Astrocyte (in vitro differentiated cells and primary cell): ENCODE measurements at places on chromosomes 4 and X. TPM values are rescaled to one million over a fixed set of nuclear protein-coding genes. Genes with fewer than 3 reads are reported as not detected.

CT45A2 gene
- total RNA-seq, result not detected in 2 replicates

CYLC1 gene
- not detected in 2 replicates for total RNA-seq

TEX13B gene
- not detected in 2 replicates for total RNA-seq

HDX gene
- 8.9 and 9.9 TPM in 2 replicates for total RNA-seq

MAGEC2 gene
- not detected in 2 replicates for total RNA-seq

ITM2A gene
- total RNA-seq, result 40.7 and 54.1 TPM in 2 replicates

GRCh38 chr4:81204571-81204970 is 10.5 kb downstream of the PRKG2 start:
- DNase-seq, result no peak
- H3K4me3 ChIP-seq, result no peak overlapping the region
- H3K36me3 ChIP-seq, result no peaks in the 10 kb centered on the region
- H3K27ac ChIP-seq, result no peak overlapping the region

GRCh38 chr4:57501720-57502119 is 391.5 kb upstream of the IGFBP7 start:
- H3K27ac ChIP-seq, result peak overlapping the region; percentile 14
- no peaks in the 10 kb centered on the region for H3K36me3 ChIP-seq
- H3K4me3 ChIP-seq, result no peak overlapping the region
- no peaks in the 10 kb centered on the region for H3K27me3 ChIP-seq

- H3K4me3 ChIP-seq, result no peak overlapping the region
- no peaks in the 10 kb centered on the region for H3K27me3 ChIP-seq
- no peak overlapping the region for H3K27ac ChIP-seq
- no peak for DNase-seq
- H3K4me1 ChIP-seq, result peaks cover 1% of the 10 kb centered on the region
- H3K36me3 ChIP-seq, result no peaks in the 10 kb centered on the region
Measured at GRCh38 chr4:8236106-8236919, 33.2 kb upstream of the HTRA3 start.

DNA sequence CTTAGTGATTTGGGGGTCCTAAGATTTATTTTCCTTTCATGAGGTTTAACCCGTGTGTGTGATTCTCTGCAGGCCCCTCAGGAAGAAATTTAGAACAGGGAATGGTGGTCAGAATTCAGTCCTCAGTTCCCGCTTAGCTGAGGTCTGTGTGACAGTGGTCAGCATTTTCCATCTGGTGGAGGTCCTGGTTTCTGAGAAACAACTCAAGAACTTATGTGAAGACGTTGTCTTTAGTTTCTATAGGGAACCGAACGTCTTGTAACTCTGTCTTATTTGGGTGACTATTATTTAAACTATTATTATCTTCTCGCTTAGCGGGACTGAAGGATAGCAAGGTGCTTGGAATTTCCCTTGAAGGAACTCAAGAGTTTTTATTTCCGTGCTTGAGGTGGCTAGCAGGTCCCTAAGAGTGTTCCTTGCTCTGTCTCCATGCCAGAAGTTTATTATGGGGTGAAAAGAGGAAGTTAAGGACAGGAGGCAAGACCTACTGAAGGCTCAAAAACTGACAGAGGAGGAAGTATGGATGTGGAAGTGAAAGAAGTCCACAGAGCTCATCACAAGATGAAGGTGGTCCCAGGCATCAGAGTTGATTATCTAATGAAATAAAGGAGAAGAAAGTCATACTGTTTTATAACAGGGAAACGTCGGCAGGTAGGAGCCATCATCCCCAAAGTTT is 9.4 kb downstream of the MGST2 start:
- no peaks in the 10 kb centered on the region for H3K4me1 ChIP-seq
- no peak overlapping the region for H3K4me3 ChIP-seq
- no peak overlapping the region for H3K27ac ChIP-seq
- DNase-seq, result no peak
- no peaks in the 10 kb centered on the region for H3K36me3 ChIP-seq

DNA sequence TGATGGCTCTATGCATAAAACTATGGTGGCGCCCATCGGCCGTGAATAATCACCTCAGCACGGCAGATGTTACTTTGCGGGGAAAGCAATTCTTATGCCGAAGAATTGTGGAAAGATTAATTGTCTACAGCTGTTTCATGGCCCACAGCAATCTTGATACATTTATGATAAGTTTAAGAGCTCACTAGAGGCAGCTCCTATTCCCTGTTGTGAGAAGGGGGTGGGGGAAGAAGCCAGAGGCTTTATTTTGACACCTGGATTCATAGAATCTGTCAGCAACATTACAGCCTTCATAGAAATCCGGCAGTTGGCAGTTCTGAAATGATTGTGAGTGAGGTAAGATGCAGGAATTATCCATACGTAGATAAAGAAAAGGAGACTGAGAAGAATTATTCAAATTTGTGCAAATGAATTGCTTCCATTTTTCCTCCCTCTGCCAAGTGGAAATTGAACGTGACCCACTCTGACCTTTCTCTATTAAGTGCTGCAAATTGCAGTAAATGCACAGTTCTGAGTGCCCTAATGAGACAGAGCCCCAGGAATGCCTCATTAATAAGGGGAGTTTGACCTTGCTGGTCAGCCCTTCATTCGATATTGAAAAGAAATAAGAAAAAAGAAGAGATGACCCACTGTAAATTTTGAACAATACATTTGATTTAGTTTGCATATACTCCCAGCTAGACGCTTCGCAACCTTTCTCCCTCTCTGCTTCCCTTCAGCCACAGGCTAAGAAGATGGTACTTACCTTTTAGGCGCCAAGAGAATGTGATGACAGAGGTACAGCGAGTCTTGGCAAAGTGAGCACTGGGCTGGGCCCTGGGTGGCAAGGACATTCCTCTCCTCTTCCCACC is 188.8 kb downstream of the GPAT3 start:
- no peak overlapping the region for H3K4me3 ChIP-seq
- no peaks in the 10 kb centered on the region for H3K4me1 ChIP-seq
- H3K36me3 ChIP-seq, result no peaks in the 10 kb centered on the region
- no peak overlapping the region for H3K27ac ChIP-seq
- H3K27me3 ChIP-seq, result no peaks in the 10 kb centered on the region

DNA sequence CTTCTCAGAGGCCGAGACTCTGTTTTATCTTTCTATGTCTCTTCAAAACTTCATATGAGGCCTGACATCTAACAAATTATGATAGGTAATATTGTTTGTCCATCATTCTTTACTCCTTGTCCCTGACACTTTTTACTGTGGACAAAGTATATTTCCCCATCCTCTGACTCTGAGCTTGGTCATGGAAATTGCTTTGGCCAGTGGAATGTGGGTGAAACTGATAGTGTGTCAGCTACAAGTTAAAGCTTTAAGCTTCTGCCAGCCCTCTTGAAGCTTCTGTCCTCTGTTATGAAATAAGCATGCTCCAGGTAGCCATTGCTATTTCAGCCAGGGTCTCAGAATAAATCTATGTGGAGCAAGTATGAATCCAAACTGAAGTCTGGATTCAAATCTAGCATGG is 604.6 kb downstream of the BCOR start:
- H3K4me1 ChIP-seq, result no peaks in the 10 kb centered on the region
- no peaks in the 10 kb centered on the region for H3K36me3 ChIP-seq
- no peaks in the 10 kb centered on the region for H3K27me3 ChIP-seq
- H3K4me3 ChIP-seq, result no peak overlapping the region

DNA sequence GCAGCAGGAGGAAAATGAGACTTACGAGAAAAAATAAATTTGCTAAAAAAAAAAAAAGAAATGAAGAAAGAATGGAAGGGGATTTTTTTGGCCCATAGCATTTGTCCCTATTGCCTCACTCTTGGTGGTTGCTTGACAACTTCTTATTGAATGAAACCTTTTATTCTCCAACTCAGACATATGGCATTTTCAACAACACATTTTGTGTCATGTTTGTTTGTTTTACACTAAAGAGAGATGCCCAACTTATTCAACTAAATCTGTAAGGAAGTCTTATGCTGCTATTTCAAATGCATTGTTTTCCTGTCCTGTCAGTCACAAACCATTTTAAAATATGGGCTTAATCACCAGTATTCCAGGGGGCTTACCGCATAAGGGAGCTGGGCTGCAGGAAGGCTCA is 409.1 kb upstream of the TENM3 start:
- no peaks in the 10 kb centered on the region for H3K27me3 ChIP-seq
- H3K27ac ChIP-seq, result no peak overlapping the region
- H3K4me1 ChIP-seq, result no peaks in the 10 kb centered on the region
- no peaks in the 10 kb centered on the region for H3K36me3 ChIP-seq
- H3K4me3 ChIP-seq, result no peak overlapping the region

GRCh38 chr4:83108101-83108861 is 6.2 kb downstream of the PLAC8 start:
- DNase-seq, result no peak
- no peak overlapping the region for H3K27ac ChIP-seq
- H3K4me3 ChIP-seq, result no peak overlapping the region
- peaks cover 2% of the 10 kb centered on the region for H3K4me1 ChIP-seq

DNA sequence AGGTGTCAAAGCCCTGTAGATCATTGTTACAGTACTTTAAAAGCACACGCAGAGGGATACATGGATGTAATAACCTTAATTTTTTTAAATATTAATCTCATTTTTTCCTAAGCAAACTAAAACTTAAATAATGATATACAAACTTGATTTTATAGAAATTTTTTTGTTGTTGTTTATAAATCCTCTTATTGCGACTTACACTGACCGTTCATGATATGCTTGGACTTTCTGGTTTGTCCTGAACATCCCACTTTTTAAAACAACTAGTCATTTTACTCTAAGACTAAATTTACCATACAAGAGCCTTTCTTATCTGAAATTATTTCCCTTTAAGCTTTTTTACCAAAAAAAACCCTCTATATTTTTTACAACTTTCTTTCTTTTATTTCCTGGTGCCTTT is 2106.0 kb downstream of the PCDH7 start:
- H3K4me3 ChIP-seq, result no peak overlapping the region
- H3K27me3 ChIP-seq, result no peaks in the 10 kb centered on the region
- H3K4me1 ChIP-seq, result no peaks in the 10 kb centered on the region
- H3K27ac ChIP-seq, result no peak overlapping the region

- DNase-seq, result peak; percentile 48
- H3K4me1 ChIP-seq, result peaks cover 15% of the 10 kb centered on the region
- no peak overlapping the region for H3K27ac ChIP-seq
- no peaks in the 10 kb centered on the region for H3K27me3 ChIP-seq
- H3K36me3 ChIP-seq, result no peaks in the 10 kb centered on the region
Measured at GRCh38 chr4:55553441-55554201, 6.9 kb upstream of the CLOCK start.

GRCh38 chr4:72690771-72691170 is 121.8 kb upstream of the ADAMTS3 start:
- H3K4me1 ChIP-seq, result no peaks in the 10 kb centered on the region
- H3K4me3 ChIP-seq, result no peak overlapping the region
- no peaks in the 10 kb centered on the region for H3K36me3 ChIP-seq
- H3K27ac ChIP-seq, result no peak overlapping the region

GRCh38 chr4:155961575-155961974 is 7.9 kb upstream of the CTSO start:
- no peaks in the 10 kb centered on the region for H3K27me3 ChIP-seq
- DNase-seq, result no peak
- H3K36me3 ChIP-seq, result no peaks in the 10 kb centered on the region
- H3K4me1 ChIP-seq, result no peaks in the 10 kb centered on the region

DNA sequence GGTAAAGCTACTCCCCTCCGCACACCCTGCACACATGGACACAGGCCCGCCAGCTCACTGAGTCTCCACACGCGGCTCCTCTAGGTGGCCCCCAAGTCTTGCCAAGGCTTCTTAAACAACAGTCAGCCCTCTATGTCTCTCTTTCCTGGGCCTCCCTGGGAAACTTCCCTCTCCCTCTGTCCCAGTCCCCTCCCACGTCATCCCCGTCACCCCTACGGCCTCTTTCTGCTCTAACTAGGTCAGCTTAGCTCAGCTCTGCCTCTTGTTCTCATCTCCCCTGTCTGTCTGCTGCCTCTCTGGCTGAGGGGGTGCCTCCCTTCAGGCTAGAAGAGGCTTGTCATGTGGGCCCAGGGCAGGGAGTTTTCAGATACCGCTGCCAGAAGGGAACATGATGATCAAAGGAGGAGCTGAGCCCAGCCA is 38.8 kb downstream of the SEPTIN6 start:
- H3K4me1 ChIP-seq, result peaks cover 6% of the 10 kb centered on the region
- peak; percentile 46 for DNase-seq
- H3K4me3 ChIP-seq, result no peak overlapping the region
- no peaks in the 10 kb centered on the region for H3K27me3 ChIP-seq

DNA sequence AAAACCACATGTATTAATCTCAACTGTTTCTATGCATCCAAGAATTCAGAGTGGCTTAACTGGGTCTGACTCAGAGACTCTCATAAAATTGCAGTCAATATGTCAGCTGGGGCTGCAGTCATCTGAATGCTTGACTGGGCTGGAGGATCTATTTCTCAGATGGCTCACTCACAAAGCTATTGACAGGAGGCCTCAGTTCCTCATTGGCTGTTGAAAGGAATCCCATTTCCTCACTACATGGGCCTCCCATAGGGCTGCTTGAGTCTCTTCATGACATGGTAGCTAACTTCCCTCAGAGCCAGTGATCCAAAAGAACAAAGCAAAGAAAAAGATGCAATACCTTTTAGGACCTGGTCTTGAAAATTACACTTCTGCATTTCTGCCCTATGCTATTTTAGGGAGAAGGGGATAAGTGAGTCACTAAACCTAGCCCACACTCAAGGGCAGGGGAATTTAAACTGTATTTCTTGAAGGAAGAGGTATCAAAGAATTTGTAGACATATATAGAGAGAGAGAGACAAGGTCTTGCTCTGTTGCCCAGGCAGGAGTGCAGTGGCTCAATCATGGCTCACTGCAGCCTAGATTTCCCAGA is 9.8 kb downstream of the SCFD2 start:
- H3K4me1 ChIP-seq, result no peaks in the 10 kb centered on the region
- DNase-seq, result no peak
- H3K27me3 ChIP-seq, result no peaks in the 10 kb centered on the region
- no peak overlapping the region for H3K27ac ChIP-seq
- H3K36me3 ChIP-seq, result no peaks in the 10 kb centered on the region

- DNase-seq, result no peak
- H3K27me3 ChIP-seq, result no peaks in the 10 kb centered on the region
- no peaks in the 10 kb centered on the region for H3K36me3 ChIP-seq
- no peak overlapping the region for H3K27ac ChIP-seq
- no peaks in the 10 kb centered on the region for H3K4me1 ChIP-seq
Measured at GRCh38 chrX:81367291-81367690, 165.4 kb downstream of the SH3BGRL start.

- no peak overlapping the region for H3K4me3 ChIP-seq
- no peaks in the 10 kb centered on the region for H3K27me3 ChIP-seq
- peaks cover 7% of the 10 kb centered on the region for H3K4me1 ChIP-seq
Measured at GRCh38 chrX:46649421-46650260, 76.1 kb downstream of the CHST7 start.

- H3K27me3 ChIP-seq, result no peaks in the 10 kb centered on the region
- H3K27ac ChIP-seq, result no peak overlapping the region
- no peaks in the 10 kb centered on the region for H3K4me1 ChIP-seq
- H3K36me3 ChIP-seq, result no peaks in the 10 kb centered on the region
- no peak for DNase-seq
Measured at GRCh38 chr4:6297266-6297815, 27.7 kb downstream of the WFS1 start.

GRCh38 chrX:126770179-126770578 is 49.4 kb upstream of the PRR32 start:
- no peaks in the 10 kb centered on the region for H3K36me3 ChIP-seq
- H3K4me3 ChIP-seq, result no peak overlapping the region
- no peak for DNase-seq
